ENCODE measurements at places on chromosomes 12 and 14.
A peak's percentile ranks its signal among the peaks of the same experiment; 100 is the strongest.

DNA sequence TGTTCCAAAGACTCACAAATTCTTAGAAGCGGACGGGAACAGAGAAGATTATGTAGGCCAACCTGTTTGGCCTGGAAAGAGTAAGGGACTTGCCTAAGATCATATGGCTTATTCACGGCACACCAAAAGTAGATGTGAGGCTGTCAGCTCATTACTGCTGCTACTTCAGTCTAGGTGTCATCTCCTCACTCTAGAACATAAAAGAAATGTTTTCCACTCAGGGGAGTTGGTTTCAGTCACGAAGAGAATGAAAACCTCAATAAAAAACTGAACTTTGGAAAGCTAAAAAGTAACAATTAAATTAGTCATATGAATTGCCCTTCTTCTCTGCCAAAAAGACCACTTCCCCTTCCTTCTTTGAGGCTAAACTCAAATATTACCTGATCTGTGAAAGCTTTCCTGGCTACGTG lies 658 bp upstream of the CEP128 start:
- DNase-seq: no peak

GRCh38 chr12:57216921-57217879 lies 606 bp downstream of the NXPH4 start:
- no peak for DNase-seq

GRCh38 chr12:18706798-18707197 lies 31.0 kb downstream of the PLCZ1 start:
- no peak for DNase-seq

DNA sequence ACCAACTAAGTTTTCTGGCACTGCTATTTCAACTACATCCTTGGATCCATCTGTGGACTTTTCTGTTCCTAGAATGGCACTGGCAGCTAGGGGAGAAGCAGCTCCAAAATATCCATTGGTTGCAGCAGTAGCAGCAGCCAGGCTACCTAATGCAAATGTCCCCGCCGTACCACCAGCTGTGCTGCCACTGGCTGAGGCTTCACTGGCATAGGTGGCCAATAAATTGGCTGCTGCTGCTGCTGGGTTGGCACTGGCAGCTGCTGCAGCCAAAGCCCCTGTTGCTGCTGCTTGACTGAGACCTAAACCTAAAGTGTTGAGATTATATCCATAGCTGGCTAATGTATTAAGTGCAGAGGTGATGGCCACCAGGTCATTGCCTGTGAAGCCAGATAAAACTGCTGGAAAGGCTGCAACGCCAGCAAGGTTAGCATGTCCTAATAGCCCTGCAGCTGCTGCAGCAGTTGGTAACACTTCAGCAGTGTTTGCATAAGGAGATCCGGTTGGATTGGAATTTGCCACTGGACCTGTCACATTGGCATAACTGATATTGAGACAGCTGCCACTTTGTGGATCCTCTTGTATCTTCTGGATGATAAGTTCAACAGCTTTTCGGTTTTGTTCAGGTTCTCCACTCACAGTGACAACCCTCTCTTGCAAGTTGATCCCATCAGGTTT lies 149.5 kb downstream of the NOVA1 start:
- no peak for DNase-seq

DNA sequence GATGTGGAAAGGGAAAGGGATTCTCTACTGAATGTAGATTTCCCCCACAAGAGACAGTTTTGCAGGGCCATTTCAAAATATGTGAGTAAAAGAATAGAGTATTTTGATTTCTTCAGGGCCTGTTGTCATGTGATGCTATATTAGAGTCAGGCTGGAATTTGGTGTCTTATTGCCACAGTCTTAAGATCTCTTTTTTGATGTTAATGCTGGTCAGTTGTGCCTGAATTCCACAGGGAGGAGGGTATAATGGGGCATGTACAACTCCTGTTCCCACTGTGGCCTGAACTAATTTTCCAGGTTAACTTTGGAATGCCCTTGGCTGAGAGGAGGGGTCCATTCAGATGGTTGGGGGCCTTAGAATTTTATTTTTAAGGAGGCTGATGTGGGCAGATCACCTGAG lies 111.0 kb upstream of the MAX start:
- DNase-seq: no peak

DNA sequence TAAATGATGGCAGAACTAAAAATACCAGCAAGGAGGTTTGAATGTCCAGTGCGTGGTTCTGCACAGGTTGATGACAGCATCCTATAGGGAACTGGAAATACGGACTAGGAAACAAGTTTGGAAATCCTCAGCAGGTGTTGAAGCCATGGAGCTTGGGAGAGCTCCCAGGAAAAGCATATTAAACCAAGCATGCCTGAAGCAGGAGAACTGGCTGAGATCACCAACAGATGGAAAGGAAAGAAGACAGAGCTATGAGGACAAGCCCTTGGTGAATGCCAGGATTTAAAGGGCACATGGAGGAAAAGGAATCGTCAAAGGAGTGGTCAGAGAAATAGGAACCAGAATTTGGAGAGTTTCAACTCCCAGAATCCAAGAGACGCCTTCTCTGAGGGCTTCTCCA lies 21.2 kb upstream of the ELK3 start:
- no peak for DNase-seq

DNA sequence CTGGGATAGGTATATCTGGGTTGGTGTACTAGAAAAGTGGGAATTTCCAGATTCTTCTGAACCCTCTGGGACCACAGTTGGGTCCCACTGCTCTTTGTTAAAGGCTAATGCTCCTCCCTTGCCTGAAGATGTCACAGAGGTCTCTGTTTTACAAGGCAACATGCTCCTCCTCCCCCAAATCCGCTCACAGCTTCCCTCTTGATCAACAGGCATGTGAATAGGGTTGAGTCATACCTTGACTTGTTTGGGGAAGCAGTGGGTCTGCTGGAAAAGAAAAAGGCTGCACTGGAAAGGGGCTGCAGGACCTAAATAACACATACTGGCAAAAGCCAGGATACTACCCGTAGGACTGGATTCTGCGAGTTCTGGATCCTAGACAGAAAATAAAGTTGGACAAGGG lies 165.4 kb upstream of the TMEM260 start:
- DNase-seq: no peak

DNA sequence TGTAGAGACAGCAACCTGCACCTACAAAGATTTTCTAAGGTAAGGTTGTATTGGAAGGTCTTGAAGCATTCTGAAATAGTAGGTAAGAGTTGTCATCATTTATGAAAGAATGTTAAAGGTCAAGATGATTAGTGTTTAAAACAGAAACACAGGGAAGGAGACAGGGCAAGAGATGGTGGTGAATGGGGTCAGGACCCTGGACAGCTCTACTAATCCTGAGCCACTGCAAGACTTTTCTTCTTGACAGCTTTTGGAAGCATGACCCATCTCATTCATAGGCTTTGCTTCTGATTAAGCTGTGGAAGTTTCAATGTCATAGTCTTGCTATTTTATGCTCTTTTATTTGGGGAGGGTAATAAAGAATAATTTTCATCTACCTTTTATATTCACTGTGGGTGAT lies 75.5 kb upstream of the CAND1 start:
- peak; percentile 5 for DNase-seq

GRCh38 chr12:120239776-120240494 lies 25.6 kb downstream of the PXN start:
- DNase-seq: no peak

GRCh38 chr12:53098354-53098981 lies 1.0 kb downstream of the IGFBP6 start:
- DNase-seq: peak; percentile 17

- DNase-seq: no peak
These were observed 284.0 kb downstream of the PRKD1 start for GRCh38 chr14:29643433-29644211.

All from GM10248 (cell line).